ENCODE measurements at places on chromosomes 7 and 10. TPM values are rescaled to one million over a fixed set of nuclear protein-coding genes. Genes with fewer than 3 reads are reported as not detected.

DNA sequence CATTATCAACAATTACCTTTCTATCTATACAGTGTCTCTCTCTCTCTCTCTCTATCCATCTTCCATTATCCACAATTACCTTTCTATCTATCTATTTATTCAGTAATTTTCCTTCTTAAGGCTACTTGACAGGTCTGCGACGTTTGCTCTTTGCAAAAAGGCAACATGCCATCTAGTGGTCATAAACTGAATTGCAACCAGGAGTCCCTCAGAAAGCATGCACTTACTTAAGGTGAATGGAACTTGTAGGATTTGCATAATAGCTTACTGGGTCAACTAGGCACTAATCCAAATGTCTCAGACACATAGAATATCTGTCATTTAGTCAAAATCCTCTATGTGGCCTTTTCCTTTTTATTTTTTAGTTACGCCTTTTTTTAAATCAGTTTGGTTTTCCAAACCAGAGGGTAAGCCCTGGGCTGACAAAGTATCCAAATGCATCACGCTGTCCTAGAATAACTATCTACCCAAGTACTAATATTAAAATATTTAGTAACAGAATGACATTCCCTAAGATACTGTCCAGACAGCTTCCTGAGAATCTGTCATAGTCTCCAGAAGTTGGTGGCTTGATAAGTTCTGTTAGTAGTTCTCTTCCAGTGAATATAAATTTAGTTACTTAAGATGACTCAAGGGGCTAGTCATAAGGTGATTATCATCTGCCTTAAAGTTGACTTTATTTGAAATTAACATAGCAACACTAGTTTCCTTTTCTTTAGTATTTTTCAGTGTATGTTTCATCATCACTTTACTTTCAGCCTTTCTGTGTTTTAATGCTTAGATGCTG, 208.3 kb downstream of the PPP1R3A start:
- H3K27me3 ChIP-seq, result no peaks in the 10 kb centered on the region
- H3K36me3 ChIP-seq, result no peaks in the 10 kb centered on the region
- no peak overlapping the region for H3K27ac ChIP-seq
- DNase-seq, result no peak
- H3K4me1 ChIP-seq, result no peaks in the 10 kb centered on the region

GRCh38 chr7:139776486-139777132, 1.2 kb downstream of the HIPK2 start:
- H3K4me1 ChIP-seq, result peaks cover 53% of the 10 kb centered on the region
- H3K27me3 ChIP-seq, result peaks cover 3% of the 10 kb centered on the region
- H3K27ac ChIP-seq, result peak overlapping the region; percentile 94
- H3K36me3 ChIP-seq, result peaks cover 9% of the 10 kb centered on the region

- H3K36me3 ChIP-seq, result peaks cover 56% of the 10 kb centered on the region
- no peaks in the 10 kb centered on the region for H3K27me3 ChIP-seq
- no peak for DNase-seq
- no peak overlapping the region for H3K4me3 ChIP-seq
Measured at GRCh38 chr7:6419310-6419773, 28.4 kb downstream of the DAGLB start.

GRCh38 chr7:84092207-84092606, 102.4 kb downstream of the SEMA3A start:
- no peak overlapping the region for H3K4me3 ChIP-seq
- H3K27me3 ChIP-seq, result no peaks in the 10 kb centered on the region
- H3K4me1 ChIP-seq, result no peaks in the 10 kb centered on the region
- H3K27ac ChIP-seq, result no peak overlapping the region
- no peak for DNase-seq

PLXNA4 gene
- total RNA-seq, result 0.02 TPM

All from activated B cell treated with CpG ODN at 0.5 μM for 24 hours (primary cell).